ENCODE measurements at places on chromosomes 7 and 10.
A peak's percentile ranks its signal among the peaks of the same experiment; 100 is the strongest.

- DNase-seq = no peak
These were observed 75.8 kb downstream of the ZNF92 start for GRCh38 chr7:65449505-65449852.

DNA sequence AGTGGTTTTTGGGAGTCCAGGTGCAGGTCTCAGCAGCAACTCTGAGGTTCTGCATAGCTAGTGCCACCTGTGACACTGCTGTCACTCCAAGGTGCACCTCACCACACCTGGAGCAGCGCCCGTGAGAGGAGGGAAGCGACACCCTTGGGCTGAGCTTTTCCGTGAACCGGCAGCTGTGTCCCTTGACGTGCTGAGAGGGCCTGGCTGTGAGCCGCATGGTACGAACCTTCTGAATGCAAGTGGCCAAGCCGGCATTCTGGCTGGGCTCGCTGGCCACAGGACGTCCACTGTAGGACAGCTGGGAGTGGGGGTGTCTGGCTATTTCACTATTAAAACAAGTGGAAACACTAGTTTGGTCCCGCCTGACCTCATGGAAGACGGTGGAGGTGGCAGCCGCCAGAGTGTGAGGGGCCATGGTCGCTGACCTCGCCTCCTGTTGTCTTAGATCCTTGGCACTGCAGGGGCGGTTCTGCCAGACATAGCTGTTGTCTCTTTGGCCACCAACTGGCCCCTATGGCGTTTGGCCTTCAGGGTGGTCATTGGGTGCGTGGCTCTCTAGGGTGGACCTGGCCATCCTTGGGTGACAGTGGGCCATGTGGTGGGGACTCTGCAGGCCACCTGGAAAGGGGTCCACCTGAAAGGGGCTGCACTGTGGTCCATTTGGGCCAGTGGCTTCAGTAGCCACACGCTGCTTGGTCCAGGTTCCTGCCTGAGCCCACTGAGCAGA, 12.9 kb downstream of the INPP5A start:
- DNase-seq = no peak

GRCh38 chr7:141483044-141483443, 68.2 kb upstream of the AGK start:
- no peak for DNase-seq

DNA sequence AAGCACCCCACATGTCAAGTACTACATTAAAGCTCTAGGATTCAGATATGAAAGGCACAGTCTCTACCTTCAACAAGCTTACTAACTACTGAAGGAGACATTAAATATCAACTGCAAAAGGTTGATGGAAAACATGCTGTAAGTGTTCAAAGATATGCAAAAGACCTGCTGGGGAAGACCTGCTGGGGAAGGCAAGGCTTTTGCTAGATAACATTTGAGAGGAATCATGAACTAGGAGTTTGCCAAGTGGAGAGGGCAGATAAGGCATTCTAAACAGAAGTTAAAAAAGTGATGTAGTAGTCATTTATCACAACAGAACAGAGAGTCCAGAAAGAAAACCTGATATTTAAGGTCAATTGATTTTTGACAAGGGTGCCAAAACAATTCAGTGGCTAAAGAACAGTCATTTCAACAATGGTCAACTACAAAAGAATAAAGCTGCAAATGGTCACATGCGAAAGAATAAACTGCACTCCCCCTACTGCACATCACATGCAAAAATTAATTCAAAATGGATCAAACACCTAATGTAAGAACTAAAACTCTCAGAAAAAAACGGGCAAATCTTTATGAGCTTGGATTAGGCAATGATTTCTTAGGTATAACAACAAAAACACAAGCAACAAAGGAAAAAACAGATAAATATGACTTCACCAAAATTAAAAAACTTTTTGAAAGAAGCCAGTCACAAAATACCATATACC, 23.0 kb upstream of the MSS51 start:
- DNase-seq = no peak

- DNase-seq = no peak
These were observed 83.1 kb downstream of the CPVL start for GRCh38 chr7:29063236-29063635.

DNA sequence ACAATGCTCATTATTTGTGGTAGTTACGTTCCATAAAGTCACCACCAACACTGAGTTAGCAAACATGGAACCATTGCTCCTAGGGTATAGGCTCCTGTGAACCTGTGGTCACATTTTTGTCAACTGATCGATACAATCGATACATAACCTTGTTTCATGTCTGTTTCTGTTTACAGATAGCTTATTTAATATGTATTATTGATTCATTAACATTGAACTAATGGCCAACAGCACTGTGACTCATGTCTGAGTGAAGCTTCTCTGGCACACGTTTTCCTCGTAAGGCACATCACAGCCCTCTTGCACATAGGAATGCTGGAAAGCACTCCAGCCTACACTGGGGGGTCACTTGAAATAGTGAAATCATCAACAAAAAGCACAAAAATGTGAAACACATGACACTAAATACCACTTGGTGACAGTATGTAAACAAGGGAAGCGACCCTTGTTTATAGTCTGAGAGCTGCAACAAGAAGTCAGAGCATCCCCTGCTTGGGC, 27.0 kb downstream of the GHRHR start:
- DNase-seq = no peak

DNA sequence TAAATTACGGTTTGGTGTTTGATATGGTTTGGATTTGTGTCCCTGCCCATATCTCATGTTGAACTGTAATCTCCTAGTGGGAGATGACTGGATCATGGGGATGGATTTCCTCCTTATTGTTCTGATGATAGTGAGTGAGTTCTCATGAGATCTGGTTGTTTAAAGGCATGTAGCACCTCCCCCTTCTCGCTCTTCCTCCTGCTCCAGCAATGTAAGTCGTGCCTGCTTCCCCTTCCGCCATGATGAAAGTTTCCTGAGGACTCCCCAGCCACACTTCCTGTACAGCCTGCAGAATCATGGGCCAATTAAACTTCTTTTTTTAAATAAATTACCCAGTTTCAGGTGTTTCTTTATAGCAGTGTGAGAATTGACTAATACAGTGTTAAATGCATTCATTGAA, 116.6 kb downstream of the DOCK4 start:
- no peak for DNase-seq

DNA sequence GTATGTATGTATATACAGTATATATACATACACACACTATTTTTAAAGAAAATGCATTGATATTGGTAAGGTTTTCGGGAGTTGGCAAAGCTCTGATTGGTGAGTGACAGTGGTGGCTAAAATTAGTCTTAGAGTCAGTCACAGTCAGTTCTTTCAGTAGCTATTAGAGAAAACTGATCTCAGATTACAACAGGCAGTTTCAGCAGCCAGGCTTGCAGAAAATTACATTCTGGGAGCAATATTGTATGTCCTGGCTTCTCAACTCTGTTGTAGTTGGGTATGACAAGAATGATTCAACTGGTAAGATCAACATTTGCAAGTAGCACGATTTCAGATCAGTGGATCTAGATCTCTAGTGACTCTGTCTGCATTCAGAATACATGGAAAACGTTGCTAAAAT, 897.9 kb upstream of the AUTS2 start:
- no peak for DNase-seq

GRCh38 chr7:27739301-27739908, 557 bp upstream of the TAX1BP1 start:
- peak; percentile 37 for DNase-seq

GRCh38 chr7:114630201-114630990, 215.8 kb downstream of the FOXP2 start:
- no peak for DNase-seq

GRCh38 chr10:14958872-14959220, 342 bp upstream of the MEIG1 start:
- DNase-seq = no peak

DNA sequence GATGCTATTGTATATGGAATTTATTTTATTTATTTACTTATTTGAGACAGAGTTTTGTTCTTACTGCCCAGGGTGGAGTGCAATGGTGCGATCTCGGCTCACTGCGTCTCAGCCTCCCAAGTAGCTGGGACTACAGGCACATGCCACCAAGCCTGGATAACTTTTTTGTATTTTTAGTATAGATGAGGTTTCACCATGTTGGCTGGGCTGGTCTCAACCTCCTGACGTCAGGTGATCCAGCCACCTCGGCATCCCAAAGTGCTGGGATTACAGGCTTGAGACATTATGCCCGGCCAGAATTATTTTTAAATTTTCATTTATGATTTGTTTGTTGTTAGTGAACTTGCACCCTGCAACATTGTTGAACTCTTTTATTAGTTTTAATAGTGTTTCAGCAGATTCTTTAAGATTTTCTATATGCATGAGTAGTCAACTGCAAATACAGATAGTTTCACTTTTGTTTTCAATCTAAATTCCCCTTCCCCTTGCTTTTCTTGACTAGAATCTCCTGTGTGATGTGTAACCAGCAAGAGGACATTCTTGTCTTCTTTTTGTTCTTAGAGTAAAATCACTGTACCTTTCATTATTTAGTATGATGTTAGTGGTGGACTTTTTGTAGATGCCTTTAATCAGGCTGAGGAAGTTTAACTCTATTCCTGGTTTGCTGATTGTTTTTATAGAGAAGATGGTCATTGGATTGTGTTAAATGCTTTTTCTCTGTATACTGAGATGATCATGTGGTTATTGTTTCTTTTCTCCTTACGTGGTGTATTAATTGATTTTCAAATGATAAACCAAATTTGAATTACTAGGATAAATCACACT, 27.8 kb downstream of the ZNF33A start:
- peak; percentile 13 for DNase-seq

- no peak for DNase-seq
These were observed 41.6 kb downstream of the BICC1 start for GRCh38 chr10:58554316-58554715.

DNA sequence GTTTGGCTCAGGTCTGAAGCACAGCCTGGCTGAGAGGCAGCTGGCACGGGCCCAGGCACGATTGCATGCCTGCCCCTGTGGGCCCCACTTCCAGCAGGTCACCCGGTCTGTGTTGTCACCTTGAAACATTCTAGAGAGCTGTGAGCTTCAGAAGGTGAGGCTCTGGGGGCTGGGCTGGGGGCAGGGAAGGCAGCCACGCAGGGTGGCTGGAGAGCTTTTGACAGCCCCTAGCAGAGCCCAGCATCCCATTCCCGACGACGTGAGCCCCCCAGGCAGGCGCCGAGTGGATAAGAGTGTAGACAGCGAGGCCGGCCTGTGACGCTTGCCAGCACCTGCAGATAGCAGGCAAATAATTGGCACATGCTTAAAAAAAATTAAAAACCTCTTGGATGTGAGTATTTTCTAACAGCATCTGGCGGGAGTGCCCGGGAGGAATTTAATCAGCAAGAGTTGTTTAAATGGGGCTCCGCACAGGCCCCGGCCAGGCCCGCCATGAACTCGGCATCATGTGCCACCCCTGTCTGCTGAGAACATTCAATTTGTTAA, 212.0 kb upstream of the TBX20 start:
- no peak for DNase-seq

DNA sequence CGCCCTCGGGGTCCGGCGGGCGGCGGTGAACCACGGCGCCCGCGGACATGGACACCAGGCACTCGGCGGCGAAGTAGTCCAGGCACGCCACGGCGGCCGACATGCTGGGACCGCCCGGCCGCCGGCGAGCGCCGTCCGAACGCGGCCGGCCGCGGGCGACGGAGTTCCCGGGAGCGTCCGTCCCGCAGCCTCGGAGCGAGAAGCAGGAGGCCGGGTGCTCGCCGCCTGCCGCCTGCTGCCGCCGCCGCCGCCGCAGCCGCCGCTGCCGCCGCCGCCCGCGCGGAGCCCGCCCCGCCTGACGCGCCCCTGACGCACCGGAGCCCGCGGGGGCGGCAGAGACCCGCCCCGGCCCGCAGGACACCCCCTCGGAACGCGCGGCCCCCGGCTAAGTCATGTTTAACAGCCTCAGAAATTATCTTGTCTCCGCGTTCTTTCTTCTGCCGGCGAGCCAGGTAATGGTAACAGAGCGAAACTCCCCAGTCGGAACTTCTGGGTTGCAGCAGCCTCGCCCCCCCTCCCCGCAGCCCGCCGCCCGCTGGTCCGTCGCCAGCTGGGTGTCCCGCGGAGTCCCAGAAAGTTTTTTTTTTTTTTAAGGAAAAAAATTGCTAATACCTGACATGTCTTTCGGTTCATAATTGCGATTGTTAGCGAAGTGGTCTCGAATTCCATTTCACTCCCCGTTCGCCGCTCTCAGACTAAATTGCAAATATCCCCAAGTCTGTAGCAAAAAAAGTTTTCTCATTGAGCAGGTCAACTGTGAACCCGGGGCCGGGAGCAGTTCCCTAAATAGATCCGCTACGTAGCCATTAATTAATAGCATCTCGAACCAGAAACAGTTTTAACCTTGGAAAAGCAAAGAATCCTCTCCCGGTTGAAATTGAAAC, at the start of gene KLF14:
Gene KLF14 (minus strand): TSS at position 277 of the 884 bp plus-strand sequence. CDS start 174 bp downstream, at position 103.
- DNase-seq = no peak

DNA sequence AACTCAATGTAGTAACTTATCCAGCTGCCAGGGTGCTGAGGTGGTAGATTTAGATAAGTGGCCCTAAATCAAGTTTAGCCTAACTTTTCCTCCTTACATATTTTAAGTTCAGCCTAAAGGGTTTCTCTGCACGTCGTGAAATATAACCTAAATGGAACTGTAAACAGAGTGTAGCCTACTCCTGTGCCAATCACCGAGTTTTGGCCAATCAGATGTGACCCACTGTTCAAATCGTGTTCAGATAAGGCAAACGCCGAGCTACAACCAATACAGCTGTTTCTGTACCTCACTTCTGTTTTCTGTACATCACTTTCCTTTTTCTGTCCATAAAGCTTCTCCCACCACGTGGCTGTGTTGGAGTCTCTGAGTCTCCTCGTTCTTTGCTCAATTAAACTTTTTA, 904.2 kb upstream of the POT1 start:
- no peak for DNase-seq

DNA sequence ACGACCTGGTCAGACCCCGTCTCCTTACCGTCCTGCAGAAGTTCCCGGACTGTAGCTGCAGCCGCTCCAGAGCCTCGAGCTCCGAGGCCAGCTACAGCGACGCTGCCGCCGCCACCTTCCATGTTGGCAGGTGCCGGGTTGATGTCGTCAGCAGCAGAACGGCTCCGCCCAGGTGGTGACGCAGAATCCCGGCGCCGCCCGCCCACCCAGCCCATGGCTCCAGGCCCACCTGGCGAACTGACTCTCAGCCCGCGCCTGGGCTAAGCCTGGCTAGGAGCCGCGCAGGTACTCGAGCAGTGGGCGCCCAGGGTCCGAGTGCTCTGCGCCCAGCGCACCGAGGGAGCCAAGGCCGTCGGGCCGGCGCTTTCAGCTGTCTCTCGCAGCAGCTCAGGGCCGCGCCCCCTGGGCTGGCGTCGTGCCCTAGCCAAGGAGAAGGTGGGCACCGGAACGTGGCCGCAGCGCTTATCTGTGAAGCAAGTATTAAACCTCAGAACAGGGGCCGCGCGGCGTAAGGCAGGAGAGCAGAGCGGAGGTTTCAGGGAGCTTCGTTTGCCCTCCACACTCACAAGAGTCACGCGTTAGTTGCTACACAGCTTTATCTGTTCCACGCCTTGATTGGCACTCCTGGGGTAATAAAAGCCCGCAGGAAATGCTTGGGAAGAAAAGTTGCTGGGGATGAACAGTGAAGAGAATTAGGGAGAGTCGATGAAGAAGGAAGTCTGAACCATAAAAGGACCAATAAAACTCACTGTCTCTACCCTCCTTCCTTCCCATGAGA, at the start of the genes COG5 and DUS4L:
Gene COG5 (minus strand): TSS at position 146 of the 778 bp plus-strand sequence. CDS start 24 bp downstream, at position 122.
Gene DUS4L (plus strand): TSS at position 197 of the 778 bp plus-strand sequence. CDS start 3,100 bp downstream, outside the sequence.
- DNase-seq = peak; percentile 59

- DNase-seq = no peak
These were observed 43.4 kb upstream of the TARP start for GRCh38 chr7:38316733-38317360.

GRCh38 chr7:143374561-143374960, 6.6 kb upstream of the ZYX start:
- peak; percentile 29 for DNase-seq

Data from AML-193 (cell line).